ENCODE measurements at places on chromosomes 2 and 18.

DNA sequence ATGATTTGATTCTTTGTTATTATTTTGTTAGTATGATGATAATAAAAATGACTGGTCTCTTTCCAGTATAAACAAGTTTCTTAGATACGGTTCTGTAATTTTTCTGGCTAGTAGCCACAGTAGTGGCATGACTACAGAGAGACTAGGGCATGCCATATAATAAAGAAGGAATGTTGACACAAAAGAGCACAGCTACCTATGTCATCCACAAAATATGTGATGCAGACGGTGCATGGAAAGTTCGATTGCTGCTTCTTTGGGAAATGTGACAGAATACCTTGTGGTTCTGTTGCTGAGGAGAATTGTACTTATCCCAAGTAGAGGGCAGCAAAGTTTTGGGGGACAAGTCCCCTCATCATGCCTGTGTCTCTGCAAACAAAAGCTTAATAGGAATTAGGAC, 26.1 kb upstream of the SETBP1 start:
- no peak for DNase-seq

- no peak for DNase-seq
Observed at GRCh38 chr2:98935777-98936352, at the start of gene CRACDL. CRACDL (minus strand) TSS chr2:98936225; CDS start chr2:98846800, 89,425 bp downstream.

GRCh38 chr2:239824046-239824694, 201.0 kb downstream of the NDUFA10 start:
- no peak for DNase-seq

DNA sequence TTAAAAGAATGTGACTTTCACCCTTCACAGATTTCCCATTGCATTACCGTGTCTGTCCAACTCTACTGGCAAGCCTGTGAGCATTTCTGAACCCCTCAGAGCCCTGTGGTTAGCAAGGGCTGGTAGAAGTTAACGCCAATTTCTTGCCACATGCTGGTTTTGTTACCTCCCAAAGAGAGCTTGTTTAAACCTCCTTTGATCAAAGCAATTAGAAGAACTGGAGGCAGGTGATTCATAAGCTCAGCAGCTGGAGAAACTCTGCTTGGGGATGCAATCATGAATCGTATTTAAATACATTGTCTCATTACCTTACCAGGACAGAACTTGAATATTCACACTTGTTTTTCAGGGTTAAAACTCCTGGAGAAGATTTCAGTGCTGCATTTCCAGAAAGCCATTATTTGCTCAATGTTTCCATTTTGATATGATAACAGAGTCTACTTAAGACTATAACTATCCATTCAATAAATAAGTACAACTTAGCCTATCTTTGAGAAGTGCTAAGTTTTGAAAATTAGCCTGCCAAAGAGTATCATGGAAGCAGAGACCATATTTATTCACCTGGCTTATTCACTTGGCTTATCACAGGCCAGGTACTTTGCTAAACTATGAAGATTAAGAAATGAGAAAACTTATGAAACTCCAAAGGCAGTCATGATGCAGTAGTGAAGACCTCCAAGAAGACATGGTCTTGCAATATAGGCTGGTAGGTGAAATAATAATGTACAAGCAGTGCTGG, 292.8 kb downstream of the INSIG2 start:
- DNase-seq = no peak

DNA sequence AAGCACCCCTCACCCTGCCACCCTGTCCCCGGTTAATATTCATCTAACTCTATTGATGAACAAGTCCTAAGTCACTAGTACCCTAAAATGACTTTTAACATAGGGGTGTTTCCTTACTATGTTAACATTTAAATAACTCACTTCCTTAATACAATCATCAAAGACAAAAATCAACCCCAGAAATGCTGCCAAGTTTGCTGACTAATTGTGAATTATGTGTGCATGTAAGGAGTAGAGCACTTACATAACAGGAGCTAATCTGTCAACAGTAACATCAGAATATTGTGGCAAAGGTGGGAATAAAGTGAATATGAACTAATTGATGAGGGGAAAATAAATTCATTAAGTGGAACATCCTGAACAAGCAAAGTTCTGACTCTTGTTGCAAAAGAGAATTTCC, 81.4 kb upstream of the ERBB4 start:
- no peak for DNase-seq

DNA sequence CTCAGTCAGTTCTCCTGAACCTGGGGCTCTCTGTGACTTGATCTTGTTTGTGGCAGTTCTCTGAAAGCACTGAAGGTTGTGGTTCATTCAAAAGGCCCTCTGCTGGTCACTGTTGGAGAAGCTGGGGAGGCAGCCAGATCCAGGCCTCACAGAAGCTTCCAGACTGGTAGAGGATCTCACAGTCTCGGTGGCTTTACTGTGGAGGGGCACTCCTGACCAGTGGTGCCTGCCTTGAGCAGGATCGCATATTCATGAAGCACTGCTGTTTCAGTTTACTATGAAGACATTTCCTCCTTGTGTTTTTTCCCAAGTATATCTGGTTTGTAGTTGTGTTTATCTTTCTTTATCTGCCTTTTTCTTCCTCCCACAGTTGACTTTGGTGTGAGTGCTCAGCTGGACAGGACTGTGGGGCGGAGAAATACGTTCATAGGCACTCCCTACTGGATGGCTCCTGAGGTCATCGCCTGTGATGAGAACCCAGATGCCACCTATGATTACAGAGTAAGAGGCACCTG, 133.9 kb downstream of the MAP4K4 start:
- DNase-seq = peak; percentile 40

GRCh38 chr2:100580367-100581276, 17.8 kb downstream of the PDCL3 start:
- no peak for DNase-seq

DNA sequence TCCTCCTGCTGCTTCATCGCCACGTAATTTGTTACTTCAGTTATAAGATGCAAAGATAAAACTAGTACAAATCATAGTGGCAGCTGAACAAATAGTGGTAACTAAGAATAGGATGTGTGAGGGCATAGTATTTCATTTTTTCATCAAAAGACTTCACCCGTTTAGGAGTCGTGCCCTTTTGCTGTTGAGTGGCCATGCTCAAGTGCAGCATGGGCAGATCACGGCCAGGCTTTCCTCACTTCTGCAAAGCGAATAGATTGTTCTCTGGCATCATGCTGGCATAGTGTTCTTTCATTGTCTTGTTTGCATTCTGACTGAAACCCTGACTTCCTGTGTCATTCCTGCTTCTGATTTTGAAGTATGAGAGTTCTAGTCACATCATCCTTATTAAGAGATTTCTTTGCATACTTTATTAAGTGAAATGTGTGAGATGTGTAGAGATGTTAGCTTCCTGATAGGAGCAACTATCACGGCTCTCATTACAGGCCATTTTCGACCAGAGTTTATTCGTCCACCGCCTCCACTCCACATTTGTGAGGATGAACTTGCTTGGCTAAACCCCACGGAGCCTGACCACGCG, 11.8 kb downstream of the CNOT11 start:
- no peak for DNase-seq

DNA sequence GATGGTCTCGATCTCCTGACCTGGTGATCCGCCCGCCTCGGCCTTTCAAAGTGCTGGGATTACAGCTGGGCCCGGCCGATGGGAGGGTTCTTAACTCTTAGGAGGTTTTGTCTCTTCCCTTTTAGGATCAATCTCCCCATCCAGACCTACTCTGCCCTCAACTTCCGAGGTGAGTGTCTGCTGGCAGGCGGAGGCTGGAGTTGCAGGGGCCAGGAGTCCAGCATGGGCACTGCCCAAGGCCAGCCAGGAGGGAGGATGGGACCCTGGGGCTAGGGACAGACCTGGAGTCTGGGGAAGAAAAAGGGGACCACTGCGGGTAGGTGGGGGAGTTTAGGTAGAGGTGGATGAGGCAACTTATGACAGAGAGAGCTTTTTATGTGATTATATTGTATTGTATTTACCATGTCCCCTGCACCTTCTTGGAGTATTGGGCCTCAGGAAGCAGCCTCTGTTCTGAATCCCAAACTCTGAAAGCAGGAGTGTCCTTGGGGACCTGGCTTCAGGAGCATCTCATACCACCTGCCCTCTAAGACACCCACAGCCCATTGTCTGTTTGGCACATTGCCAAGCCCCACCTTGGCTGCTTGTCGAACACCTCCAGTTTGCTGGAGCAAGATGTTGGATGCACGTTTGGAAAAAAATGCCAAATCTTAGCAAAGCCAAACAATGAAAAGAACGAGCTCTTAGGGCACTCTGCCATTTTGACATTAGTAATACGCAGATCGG, 5.6 kb downstream of the DES start:
- DNase-seq = no peak

DNA sequence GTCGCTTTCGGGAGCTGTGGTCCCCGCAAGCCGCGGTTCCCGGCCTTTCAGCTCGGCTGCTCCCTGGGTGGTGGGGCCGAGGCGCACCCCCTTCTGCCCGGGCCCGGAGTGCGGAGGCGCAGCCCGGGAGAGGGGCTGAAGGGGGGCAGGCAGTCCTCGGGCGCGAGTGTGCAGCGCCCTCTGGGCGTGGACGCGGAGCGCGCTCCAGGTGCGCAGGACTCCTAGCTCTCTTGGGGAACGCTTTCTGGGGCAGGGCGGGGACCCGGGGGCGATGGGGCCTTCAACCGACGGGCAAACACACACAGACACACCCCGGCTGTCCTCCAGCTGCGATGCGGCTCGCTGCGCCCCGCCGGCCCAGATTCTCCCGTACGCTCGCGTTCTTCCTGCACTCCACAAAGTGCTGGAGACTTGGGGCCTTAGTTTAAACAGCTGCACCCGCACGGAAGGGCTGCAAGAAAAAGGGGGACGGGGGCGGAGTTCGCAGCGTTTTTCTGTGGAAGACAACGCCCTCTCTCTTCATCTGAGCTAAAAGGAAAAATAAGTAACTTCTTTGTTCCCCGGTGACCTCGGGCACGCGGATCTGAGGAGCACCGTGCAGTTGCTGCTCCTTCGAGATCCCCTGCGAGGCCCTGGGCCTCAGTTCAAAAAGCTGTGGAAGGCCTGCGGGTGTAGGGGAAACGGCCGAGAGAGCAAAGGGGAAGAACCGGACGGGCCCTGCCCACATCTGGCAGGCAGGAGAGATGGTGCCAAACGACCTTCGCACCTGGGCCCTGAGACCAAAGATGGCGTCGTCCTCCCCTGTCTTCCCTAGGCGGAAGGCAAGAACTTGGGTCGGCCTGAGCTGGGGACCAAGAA, 593 bp upstream of the SDC1 start:
- no peak for DNase-seq

GRCh38 chr2:10297959-10298531, 4.7 kb upstream of the HPCAL1 start:
- DNase-seq = no peak

DNA sequence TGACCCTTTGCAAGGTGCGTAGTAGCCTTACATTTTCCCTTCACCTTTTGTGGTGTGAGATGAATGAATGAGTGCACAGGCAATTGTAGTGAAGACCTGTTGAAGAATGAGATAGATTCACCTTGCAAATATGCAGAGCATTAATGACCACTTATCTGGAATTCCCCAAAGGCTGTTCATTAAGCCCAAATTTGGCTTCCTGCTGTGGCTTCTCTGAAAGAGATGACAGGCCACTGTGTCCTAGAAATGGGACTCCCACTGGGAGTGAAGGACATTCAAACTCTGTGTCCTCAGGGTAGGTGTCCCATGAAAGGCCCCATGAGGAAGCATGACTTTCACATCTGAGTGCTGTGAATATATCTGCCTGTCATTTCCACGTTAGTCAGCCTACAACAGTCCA, 1821.8 kb upstream of the PIK3C3 start:
- DNase-seq = no peak

DNA sequence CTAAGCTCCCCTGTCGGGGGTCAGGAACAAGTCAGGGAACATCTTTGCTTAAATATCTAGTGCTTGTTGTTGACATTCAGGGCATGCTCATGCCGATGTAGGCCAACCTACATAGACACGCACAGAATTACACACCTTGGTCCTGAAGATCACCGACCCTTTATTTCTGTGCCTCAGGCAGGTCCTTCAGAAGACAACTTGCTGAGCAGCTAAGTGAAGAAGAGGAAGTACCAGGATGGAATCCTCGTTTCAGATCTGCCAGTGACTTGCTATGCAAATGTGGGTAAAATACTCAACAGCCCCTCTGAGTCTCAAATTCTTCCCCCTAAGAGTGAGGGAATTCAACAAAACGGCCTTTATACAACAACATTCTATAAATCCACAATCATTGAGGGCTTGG, 494.7 kb downstream of the BCL11A start:
- no peak for DNase-seq

DNA sequence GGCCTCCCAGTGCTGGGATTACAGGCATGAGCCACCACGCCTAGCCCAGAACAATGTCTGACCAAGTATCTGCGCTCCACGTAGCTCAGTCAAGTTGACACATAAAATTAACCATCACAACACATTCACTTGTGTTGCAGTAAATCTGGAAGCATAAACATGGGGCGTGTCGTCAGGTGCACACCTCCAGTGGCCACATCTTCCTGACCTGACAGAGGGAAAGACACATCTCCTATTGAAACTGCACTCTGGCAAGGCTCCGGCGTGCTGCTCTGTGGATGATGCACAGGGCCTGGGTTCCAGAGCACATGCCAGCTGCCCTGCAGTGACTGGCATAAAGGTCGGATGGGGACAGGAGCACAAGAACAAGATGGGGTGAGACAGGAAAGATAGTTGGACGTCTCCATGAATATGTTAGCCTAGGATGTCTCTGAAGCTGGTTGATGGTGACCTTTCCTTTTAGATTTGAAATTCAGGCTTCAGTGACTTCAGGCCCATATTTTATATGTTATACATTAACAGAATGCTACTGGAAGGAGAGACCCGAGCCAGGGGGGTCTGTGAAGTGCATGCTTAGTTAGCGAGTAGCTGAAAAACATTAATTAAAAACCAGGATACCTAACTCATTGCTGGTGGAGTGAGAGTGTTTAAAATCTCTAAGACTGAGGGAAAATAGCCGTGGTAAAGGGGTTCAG, 10.9 kb downstream of the IMPA2 start:
- no peak for DNase-seq

- no peak for DNase-seq
Observed at GRCh38 chr18:13006531-13007247, 15.5 kb downstream of the CEP192 start.

GRCh38 chr18:40832362-40832761, 1122.7 kb upstream of the PIK3C3 start:
- DNase-seq = no peak

GRCh38 chr2:112848833-112849232, 12.3 kb upstream of the IL1B start:
- DNase-seq = no peak

DNA sequence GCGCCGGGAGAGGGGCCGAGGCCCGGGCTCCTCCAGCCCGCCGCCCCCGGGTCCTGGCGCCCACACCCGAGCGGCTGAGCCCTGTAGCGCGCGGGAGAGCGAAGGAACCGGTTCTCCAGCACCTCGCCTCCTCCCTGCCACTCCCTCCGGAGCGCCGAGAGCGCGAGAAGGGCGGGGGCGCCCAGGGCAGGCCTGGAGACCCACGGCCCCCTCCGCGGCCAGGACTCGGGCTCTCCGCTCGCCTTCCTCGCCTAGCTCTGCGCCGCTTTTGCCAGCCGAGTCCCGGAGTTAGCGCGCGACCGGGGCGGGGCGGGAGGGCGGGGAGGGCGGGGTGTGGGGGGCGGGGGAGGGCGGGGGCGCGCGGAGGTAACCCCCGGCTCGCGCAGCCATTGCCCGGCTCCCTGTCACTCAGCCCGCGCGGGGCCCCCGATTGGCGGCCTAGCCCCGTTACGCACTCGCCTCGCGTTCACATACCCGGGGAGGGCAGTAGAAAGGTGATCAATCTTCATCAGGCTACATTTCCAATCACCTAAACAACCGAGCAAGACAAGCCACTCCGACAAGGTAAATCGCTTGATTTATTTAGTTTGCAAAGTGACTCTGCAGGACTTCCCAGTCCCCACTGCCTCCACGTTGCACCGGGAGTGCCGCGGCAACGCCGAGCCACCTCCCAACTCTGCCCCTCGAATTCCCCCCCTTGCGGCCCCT, at the start of gene OTX1:
Gene OTX1, plus strand, starts transcription at position 497 of the 708 bp plus-strand sequence. CDS start 2,161 bp downstream, outside the sequence.
- no peak for DNase-seq

- no peak for DNase-seq
Observed at GRCh38 chr2:74099835-74100234, 47.9 kb downstream of the BOLA3 start.
